ENCODE measurements at places on chromosomes 12 and 14. TPM values are rescaled to one million over a fixed set of nuclear protein-coding genes. Genes with fewer than 3 reads are reported as not detected.

NKX2-1 gene
- total RNA-seq = not detected

BEST3 gene
- 0.09 TPM for total RNA-seq

CPNE6 gene
- total RNA-seq = not detected

STAC3 gene
- 0.19 TPM for total RNA-seq

RASSF9 gene
- total RNA-seq = 0.99 TPM

KNTC1 gene
- 22.7 TPM for total RNA-seq

RNASE11 gene
- total RNA-seq = not detected

CYP27B1 gene
- 0.54 TPM for total RNA-seq

SOCS4 gene
- 21.6 TPM for total RNA-seq

SCN8A gene
- total RNA-seq = 5.7 TPM

RND1 gene
- 1.5 TPM for total RNA-seq

PTPRB gene
- 187 TPM for total RNA-seq

COPS7A gene
- total RNA-seq = 63.7 TPM

TAS2R30 gene
- 3.0 TPM for total RNA-seq

CREBL2 gene
- total RNA-seq = 37.3 TPM

MRPL51 gene
- 161 TPM for total RNA-seq

GPR132 gene
- total RNA-seq = not detected

TMEM121 gene
- 9.9 TPM for total RNA-seq

KLHDC1 gene
- 1.1 TPM for total RNA-seq

PRKD1 gene
- total RNA-seq = 10.4 TPM

TMCC3 gene
- total RNA-seq = 30.9 TPM

TRPV4 gene
- total RNA-seq = 0.75 TPM

AJUBA gene
- 40.2 TPM for total RNA-seq

USP44 gene
- total RNA-seq = 0.85 TPM

PLCZ1 gene
- total RNA-seq = not detected

SRRM4 gene
- not detected for total RNA-seq

SOCS2 gene
- total RNA-seq = 3.5 TPM

INHBC gene
- not detected for total RNA-seq

ARMH4 gene
- total RNA-seq = 1.0 TPM

CMKLR1 gene
- total RNA-seq = 0.28 TPM

IL23A gene
- total RNA-seq = not detected

SLC17A8 gene
- not detected for total RNA-seq

PIWIL1 gene
- not detected for total RNA-seq

WNT1 gene
- not detected for total RNA-seq

KCNH3 gene
- total RNA-seq = under 0.01 TPM
